Esophagus mucosa (tissue), 1 donor: ENCODE measurements at places on chromosomes 4 and X.
A peak's percentile ranks its signal among the peaks of the same experiment; 100 is the strongest.

DNA sequence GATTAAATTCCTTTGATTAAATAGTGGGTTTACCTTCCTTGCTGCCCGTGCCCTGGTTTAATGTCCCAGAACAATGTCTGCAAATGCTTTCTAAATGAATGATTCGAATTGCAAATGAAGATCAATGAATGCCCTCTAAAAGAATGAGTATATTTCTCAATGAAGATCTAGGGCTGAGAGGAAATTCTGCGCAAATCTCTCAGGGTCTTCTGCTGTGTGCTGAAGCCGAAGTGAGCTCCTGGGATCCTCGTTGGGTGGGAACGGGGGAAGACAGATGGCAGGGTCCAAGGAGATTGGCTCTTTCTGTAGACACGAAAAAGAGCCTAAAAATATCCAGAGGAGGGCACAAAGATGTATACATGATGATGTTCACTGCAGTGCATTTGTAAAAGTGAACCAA, 224.8 kb downstream of the STIM2 start:
- ATAC-seq = no peak

GRCh38 chr4:78509043-78509442, 42.5 kb upstream of the ANXA3 start:
- no peak for ATAC-seq

- ATAC-seq = no peak
These were observed 8.6 kb upstream of the FGF5 start for GRCh38 chr4:80257851-80258250.

- ATAC-seq = no peak
These were observed 147.5 kb upstream of the ANK2 start for GRCh38 chr4:112901962-112902411.

GRCh38 chrX:18649498-18649951, 22.4 kb downstream of the RS1 start:
- no peak for ATAC-seq

DNA sequence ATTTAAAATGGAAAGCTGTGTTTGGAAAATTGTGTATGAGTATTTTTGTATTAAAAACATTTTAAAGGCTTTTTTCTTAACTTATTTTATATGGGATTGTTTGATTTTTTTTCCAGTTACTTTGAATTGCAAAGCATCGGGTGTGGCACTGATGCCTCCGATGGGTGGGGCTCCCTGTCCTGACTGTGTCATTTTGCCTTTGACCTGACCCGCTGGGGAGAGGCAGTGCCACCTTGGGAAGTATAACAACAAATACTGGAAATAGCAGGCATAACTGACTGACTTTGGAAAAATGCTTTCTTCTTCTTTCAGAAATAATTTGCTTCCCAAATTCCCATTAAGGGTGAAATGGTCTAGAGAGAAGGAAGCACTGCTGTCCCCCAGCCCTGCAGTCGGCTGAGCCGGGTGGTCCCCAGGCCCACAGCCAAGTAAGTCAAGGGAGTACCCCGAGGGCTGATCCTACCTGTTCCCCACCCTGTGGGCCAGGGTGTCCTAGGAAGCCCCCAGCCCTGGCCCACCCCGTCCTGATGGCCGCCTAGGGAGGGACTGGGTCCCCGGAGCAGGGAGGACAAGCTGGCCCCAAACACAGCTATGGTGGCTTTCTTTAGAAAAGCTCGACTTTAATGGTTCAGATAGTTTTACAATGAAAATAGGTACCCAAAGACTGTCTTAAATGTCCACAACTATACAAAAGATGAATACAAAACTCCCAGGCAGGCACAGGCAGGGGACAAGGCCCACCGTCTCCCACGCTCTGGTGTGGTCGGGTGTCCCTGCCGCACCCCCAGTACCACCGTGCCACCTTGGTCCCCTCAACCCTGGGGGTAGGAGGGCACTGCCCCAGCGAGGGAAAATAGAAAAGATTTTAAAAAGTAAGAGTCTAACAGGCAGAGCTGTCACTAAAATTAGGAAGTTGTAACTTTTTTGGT, 26.4 kb downstream of the NELFA start:
- ATAC-seq = peak; percentile 66

GRCh38 chrX:114015966-114016365, 567.9 kb upstream of the HTR2C start:
- no peak for ATAC-seq

DNA sequence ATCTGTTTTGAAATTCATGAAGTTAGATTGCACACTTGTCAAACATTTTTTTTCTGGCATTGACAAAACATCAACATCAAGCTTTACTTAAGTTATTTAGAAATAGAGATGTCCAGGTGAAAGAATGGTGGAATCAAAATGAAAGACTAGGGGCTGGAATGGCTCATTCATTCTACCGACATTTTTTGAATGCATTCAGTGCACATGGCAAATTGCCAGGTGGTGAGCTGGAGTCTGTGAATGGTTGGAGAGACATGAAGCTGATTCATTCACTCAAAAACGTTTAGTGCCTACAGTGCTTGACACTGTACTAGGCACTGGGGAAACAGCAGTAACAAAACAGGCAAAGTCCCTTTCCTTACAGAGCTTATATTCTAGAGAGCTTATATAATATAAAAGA, 292.4 kb downstream of the PPP1R2C start:
- no peak for ATAC-seq

DNA sequence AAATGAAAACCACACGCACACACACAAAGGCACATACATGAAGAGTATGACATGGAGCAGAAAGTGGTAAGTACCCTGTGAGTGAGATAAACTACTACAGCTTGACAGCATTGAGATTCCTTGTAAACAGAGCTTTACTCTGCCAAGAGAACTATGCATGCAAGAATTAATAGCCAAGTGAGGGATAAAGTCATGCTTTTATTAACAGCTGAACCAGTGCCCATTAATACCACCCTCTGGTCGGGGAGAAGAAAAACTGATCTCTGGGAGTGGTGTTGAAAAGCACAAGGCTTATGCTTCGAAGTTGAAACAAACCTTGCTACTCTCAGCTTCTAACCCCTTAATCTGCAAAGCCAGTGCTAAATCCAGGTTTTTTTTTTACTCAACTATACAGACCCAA, 95.9 kb upstream of the C1QTNF7 start:
- ATAC-seq = no peak

DNA sequence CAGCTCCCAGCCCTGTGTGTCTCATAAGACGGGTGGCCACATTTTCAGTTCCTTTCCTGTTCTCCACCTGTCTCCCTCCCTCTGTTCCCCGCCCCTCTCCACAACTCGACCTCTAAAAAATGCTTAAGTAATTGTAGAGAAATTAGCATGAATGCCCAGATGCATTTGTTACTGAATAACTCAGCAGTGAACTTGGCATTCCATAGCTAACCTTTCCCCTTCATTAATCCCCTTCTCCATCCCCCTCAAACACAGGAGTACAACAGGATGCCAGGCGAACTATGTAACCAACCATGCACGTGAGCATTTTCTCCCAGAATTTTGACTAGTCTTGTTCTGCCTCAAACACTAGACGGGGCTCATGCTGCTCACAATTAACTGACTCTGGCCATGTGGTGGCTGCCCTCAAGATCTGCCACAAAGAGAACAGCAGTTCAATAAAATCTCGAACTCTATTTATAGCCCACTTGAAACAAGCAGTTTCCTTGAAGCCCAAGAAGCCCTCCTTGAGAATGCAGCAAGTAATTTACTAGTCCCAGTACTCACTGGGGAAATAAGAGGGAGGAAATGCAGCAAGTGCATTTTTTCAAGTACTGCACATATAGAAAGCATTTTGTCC, 351.2 kb downstream of the ARHGAP24 start:
- no peak for ATAC-seq

GRCh38 chrX:46687619-46688018, 71.3 kb downstream of the SLC9A7 start:
- ATAC-seq = no peak

DNA sequence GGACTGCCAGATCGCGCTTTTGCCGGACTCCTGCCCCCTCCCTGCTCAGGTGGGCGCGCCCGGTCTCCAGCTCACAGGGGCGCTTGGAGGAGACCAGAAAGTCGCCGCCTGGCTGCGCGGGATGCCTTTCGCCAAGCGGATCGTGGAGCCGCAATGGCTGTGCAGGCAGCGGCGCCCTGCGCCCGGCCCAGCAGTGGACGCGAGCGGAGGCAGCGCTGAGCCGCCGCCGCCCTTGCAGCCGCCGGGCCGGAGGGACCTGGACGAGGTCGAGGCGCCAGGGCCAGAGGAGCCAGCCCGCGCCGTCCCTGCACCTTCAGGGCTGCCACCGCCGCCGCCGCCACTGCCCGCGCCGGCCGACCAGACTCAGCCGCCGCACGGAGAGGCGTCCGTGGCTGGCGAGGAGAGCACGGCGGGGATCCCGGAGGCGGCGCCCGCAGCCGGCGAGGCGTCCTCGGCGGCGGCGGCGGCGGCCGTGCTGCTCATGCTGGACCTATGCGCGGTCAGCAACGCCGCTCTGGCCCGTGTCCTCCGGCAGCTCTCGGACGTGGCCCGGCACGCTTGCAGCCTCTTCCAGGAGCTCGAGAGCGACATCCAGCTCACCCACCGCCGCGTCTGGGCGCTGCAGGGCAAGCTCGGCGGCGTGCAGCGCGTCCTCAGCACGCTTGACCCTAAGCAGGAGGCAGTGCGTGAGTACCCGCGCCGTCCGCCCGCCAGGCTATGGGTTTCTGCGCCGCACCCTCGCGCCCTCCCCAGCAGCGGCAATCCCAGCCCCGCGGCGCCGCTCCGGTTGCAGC, 834 bp downstream of the NHS start:
- peak; percentile 12 for ATAC-seq

- no peak for ATAC-seq
These were observed 3.0 kb downstream of the MAGED2 start for GRCh38 chrX:54810532-54810931.

- no peak for ATAC-seq
These were observed 247.3 kb downstream of the SPATA18 start for GRCh38 chr4:52298444-52298843.

DNA sequence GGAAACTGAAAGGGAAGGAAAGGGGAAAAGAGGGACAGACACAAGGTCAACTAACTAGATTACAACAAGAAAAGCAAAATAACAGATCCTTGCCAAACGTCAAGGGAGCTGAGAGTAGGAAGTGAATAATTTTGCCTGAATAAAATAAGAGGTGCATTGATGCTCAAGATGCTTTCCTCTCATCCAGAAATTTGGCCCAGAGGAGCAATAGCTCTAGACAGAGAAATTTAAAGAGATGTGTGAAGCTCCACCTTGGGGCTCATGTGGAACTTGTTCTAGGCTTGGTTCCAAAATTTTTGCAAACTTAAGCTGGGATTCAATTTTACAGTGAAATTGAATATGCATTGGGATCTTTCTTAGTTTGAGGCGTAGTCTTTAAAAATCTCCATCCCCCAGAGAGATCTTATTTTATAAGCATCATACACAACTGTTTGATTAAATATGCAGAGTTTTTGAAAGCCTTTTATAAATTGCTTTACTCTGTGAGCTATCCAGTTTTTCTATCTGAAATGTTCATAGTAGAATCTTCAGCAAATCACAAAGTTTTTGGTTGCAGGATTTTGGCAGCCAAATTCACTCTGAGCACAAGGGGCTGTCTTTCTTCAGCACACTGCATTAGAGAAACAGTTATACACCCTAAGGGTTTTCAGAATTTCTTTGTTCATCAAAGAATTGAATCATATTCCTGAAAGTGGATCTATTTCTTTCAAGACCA, 1159.5 kb downstream of the ADGRL3 start:
- ATAC-seq = no peak

DNA sequence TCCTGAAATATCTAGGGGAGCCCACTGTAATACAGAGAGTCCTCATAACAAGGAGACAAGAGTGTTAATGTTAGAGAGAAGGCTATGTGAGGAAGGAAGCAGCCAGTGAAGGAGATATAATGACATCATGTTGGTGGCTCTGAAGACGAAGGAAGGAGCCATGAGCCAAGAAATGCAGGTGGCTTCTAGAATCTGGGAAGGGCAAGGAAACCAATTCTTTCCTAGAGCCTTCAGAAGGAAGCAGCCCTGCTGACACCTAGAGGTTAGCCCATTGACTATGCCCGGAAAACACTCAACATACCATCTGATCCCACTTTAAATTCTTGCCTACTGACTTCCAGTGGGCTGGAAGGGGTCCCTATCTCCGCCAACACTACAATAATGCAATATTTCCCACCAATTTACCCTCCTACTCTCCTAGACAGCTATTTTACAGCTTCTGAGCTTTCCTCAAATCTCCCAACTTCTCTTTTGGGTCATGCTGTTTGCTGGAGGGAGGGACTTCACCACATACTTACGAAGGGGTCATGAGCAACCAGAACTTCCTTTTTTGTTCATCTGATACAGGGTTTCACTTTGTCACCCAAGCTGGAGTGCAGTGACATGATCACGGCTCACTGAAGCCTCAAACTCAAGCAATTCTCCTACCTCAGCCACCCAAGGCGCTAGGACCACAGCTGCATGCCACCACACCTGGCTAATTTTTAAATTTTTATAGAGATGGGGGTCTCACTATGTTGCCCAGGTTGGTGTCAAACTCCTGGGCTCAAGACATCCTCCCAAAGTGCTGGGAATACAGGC, 25.2 kb upstream of the G3BP2 start:
- no peak for ATAC-seq

GRCh38 chr4:143351774-143352451, 15.2 kb downstream of the GAB1 start:
- peak; percentile 38 for ATAC-seq

- ATAC-seq = no peak
These were observed 29.3 kb upstream of the MYOZ2 start for GRCh38 chr4:119106036-119107000.

GRCh38 chr4:116599859-116600258, 485.5 kb downstream of the TRAM1L1 start:
- ATAC-seq = no peak

DNA sequence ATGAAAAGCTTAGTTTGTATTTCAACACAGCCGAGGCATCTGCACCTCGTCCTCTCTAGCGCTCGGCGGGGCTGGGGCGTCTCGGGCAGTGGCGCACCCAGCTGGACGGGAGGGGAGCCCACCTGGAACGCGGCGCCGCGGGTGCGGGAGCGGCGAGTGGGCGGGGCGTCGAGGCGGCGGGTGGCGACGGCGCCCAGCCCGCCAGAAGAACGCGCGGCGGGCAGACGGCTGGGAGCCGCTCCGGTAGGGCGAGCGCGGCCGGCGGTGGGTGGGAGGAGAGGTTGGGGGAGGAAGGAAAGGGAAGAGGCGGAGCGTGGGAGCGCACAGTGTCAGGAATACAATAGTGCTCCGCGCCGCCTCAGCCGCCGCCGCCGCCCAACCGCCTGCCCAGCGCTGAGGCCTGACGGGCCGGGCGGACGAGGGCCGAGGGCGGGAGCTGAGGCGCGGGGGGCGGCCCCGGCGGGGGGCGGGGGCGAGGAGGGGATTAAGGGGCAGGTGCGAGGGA, at the start of gene JADE3:
TSS of gene JADE3 (plus strand) at position 324 of the 505 bp plus-strand sequence. CDS start 72,474 bp downstream, outside the sequence.
- ATAC-seq = peak; percentile 92

- ATAC-seq = peak; percentile 63
These were observed at the start of gene MID1 for GRCh38 chrX:10620121-10620699. MID1 (minus strand) TSS chrX:10620585; CDS start chrX:10567547, 53,038 bp downstream.

GRCh38 chrX:100593126-100593525, 8.4 kb downstream of the TNMD start:
- no peak for ATAC-seq

DNA sequence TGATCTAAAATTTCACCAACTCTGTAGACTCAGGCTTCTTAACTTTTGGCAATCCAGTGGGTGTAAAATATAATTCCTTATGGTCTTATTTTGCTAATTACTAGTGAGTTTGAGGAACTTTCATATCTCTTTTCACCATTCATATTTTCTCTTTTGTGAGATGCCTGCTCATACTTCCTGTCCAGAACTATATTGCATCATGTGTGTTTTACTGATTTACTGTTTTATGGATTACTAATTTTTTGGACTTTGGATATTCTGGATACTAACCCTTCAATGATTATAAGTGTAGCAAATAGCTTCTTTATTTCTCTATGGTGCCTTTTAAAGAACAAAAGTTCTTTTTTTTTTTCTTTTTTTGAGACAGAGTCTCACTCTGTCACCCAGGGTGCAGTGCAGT, 20.6 kb downstream of the GSX2 start:
- ATAC-seq = no peak
